Glomerular endothelial cell (primary cell): ENCODE measurements at places on chromosomes 4 and X. TPM values are rescaled to one million over a fixed set of nuclear protein-coding genes. Genes with fewer than 3 reads are reported as not detected.

Gene BMP2K
- 45.3 and 57.9 TPM in 2 replicates for total RNA-seq

Gene MAOB
- total RNA-seq: 0.12 and 0.19 TPM in 2 replicates

Gene NXF3
- total RNA-seq: not detected in 2 replicates

Gene RADX
- total RNA-seq: 1.1 TPM in 1 of 2 replicates, not detected in the other

Gene TMEM271
- total RNA-seq: not detected in 2 replicates

Gene RENBP
- total RNA-seq: 19.0 and 23.7 TPM in 2 replicates

Gene MID2
- total RNA-seq: 21.4 and 35.1 TPM in 2 replicates

Gene PDGFRA
- 1.1 and 3.2 TPM in 2 replicates for total RNA-seq

Gene NKX6-1
- total RNA-seq: 0.47 TPM in 1 of 2 replicates, not detected in the other

Gene PASD1
- total RNA-seq: not detected in 2 replicates
